ENCODE measurements at places on chromosomes 1 and 21.

- DNase-seq: peak; percentile 46
Measured at GRCh38 chr1:25544243-25544764, 898 bp downstream of the LDLRAP1 start.

DNA sequence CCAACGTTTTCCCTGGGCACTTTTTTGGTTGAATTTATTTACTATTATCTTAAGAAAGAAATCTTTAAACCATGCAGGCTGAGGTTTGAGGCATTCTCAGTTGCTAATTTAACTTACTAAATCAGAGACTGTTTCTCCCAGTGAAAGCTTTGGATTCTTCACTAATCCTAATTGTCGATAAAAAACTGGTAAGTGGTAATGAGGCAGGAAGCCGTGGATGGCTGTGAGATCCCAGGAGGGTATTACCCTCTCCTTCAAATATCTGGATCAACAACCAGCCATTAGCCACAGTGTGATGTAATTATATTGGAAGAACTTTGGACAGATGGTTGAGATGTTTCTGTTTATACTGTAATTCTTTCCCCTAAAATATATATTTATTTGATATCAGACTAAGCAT lies 485.0 kb downstream of the DISC1 start:
- no peak for DNase-seq

DNA sequence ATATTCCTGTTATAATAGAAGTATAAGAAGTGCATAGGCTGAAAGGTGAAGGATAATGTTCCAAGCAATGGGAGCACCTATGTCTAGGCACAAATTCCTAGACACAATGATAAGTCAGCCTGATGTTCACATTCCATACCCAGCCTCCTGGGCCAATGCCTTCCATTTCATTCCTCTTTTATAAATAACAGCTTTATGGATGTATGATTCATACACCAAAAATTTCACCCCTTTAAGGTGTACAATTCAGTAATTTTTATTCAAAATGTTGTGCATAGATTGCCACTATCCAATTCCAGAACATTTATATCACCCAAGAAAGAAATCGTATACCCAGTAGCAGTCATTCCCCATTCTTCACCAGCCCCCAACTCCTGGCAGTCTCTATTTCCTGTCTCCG lies 118.8 kb downstream of the BRINP2 start:
- no peak for DNase-seq

GRCh38 chr1:235996048-235996785 lies 68.7 kb downstream of the NID1 start:
- DNase-seq: no peak

Measured in activated T-cell treated with anti-CD3 and anti-CD28 coated beads, Interleukin-2, amount 50 U/mL, for 24 hours (primary cell).